ENCODE measurements at places on chromosomes 6 and 20. TPM values are rescaled to one million over a fixed set of nuclear protein-coding genes. Genes with fewer than 3 reads are reported as not detected.

CLVS2 gene
- total RNA-seq = not detected

ZNF337 gene
- total RNA-seq = 7.5 TPM

DNA sequence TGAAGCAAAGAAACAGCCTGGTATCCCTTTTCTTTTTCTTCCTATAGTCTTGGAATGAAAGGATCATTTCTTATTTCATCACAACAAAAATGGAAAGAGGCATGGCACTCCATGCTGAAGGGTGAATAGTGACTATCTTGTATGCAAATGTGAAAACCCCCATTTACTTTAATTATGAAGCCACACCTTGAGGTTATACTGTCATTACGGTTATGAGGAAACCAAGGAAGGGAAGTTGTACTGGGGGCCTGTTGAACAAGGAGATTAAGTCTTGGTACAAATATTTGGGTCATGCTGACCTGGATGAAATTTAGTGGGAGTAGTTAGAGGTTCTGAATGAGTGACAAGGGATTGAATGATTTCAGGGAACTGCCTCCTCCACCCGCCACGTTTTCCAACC lies 8.7 kb upstream of the STXBP5 start:
- DNase-seq = no peak

DNA sequence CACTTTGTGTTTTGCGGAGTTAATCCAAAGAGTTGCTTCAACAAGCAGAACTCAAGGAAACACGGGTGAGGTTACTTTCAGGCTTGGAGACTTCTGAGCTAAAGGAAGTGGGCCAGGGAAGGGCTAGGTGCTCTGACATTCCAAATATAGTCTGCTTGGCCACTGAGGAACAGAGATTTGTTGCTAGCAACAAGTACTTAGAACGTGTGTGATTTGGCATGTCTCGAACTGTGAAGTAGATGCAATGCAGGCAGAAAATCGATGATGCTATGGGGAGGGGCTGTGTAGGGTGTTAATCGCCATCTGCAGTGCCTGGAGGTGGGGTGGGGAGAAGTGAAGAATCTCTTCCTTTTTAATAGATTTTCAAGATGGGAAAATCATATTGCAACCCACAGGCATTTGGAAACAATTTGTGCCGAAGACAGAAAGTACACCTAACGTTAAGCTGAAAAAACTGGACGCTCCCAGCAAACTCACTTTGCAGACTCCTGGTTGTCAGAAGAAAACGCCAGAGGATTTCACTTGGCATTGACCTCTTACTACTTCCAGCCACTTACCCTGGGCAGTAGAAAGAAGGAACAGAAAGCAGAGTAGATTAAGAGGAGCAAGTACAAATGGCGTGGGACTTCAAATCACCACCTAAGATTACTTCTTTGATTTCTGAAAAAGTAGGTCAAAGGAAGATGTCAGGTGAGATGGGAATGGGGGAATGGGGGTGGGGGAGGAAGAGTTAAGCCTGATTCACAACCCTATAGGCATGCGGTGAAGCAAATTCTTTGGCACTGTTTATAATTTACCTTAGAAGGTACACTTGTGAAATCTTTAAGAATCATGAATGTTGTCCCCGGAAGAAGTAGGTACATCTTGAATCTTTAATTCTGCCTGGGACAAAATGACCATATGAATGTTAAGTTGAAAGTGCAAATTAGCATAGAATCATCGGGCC lies 314.1 kb downstream of the CD83 start:
- DNase-seq = no peak

LKAAEAR1 gene
- total RNA-seq = 0.47 TPM

DNA sequence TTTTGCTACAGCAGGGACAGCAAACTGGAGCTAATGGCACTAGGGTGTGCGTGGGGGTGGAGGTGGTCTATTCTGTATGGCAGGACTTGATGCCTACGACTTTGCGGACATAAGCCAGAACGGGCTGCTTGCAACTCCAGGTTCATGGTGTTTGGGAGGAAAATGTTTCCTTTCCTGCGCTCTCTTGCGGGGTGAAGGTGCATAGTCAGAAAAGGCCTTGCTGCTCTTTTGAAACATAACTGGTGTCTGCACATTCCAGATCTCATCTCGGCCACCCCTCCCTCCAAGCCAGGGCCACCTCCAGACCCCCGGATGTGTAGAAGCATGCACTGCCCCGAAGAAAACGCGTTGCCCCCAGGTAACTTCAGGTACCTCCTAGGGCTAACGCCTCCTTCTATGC lies 8.1 kb downstream of the FOXA2 start:
- no peak for DNase-seq

- DNase-seq = no peak
These were observed 155.9 kb downstream of the SLC24A3 start for GRCh38 chr20:19368351-19368750.

- DNase-seq = no peak
These were observed 92.2 kb upstream of the CNKSR3 start for GRCh38 chr6:154602708-154603107.

DNA sequence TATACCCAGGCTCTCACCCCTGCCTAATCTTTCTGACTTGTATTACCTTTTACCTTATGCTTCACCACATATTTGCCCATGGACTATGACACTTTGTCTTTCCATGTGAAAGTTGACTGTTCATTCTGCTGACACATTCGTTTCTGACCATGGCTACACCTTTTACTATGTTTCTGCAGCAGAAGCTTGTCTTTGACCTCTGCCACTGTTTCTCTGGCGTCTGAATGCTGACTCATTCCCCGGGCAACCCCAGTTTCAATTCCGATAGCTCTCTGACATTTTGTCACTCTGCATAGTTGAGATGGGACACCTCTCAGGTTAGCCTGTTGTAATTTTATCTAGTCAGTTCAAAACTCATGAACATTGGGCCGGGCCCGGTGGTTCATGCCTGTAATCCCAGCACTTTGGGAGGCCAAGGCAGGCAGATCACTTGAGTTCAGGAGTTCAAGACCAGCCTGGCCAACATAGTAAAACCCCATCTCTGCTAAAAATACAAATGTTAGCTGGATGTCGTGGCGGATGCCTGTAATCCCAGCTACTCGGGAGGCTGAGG lies 50.7 kb downstream of the SLC26A8 start:
- no peak for DNase-seq

ZDHHC14 gene
- total RNA-seq = 5.7 TPM

- no peak for DNase-seq
These were observed 3.7 kb upstream of the RFPL4B start for GRCh38 chr6:112343390-112343789.

DNA sequence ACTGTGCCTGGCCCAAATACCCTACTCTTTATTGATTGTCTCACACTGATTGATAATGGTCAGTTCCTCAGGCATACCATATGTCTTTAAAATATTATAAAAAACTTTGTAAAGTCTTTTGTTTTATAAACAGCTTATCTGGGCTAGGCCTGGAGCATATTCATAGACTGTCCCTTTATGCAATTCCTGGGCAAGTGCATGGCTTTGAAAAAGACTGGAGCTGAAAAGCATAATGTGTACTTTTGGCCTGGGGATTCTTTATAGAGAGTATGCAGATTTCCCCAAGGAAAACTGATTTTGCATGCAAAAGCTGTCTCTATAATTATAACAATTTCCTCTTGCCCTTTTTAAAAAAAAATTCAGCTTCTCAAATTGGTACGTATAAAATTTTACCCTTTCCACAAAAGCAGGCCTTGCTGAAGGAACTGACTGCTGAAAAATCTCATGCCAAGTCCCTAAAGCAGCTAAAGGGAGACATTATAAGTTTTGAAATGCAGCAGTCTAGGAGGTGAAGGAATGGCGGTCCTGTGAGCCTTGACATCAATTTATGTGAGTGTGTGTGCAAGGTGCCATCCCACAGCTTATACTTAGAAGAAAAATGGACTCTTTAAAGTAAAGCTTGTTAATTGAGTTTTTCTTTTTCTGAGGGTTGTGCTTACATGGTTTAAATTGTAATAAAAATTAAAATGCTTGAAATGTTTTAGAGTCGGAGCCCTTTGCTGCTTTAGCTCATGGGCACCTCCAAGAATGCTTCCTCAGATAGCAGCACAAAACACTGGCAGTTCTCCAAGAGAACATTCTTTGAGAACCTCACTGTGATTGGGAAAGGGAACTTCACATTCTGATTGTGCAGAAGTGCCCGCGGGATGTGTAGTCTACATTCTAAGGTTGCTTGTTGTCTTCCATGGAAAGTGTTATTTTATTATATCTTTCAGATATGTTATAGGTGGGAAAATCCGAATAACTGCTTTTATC lies 43.9 kb downstream of the PLCB4 start:
- no peak for DNase-seq

ADGRB3 gene
- not detected for total RNA-seq

DNA sequence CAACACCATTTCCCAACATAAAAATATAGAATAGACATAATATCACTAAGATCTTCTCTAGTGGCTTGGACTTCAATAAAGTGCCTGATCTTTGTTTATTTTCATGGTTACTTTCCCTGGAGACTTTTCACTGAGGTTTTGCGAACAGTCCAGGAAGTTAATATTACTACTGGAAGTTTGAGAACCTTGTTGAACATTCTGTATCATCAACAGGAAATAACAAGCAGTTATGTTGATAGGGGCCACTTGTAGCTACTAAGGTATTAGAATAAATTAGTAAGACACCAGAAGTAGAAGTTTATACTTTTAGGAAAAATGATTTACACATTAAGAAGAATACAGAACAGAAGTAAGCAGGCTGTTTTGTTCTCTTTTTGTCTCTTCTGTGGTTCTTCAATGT lies 180.2 kb downstream of the TFAP2B start:
- no peak for DNase-seq

DNA sequence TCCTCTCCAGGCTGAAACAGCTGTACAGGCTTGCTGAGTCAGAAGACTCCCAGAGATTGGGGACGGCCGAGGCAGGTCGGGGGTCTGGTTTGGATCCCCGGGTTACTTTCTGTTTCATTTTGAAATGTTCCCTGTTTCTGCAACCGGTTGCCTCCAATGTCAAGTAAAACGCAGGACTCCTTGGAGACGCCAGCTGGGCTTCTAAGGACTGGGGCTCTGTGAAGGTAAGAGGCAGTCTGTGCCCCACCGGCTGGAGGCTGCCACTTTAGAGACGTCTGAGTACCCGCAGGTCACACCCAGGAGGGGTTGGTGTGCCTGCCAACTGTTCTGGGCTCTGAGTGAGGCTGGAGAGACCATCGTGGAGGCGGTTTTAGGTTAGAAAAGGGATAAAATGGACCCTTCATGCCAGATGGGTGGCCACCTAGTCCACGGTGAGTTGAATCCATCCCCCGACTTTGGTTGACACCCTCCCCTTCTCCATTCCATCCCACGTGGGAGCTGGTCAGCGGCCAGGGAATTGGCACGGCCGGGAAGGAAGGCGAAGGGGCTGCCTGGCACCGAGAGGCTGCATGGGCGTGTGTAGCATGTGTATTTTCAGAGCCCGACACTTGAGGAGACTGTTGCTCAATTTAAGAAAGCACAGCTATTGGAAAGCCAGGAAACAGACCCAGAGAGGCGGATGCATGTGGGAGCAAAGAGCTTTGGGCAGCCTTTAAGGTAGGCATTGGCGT lies 240.9 kb downstream of the PHACTR1 start:
- no peak for DNase-seq

FKBP5 gene
- 62.3 TPM for total RNA-seq

DNA sequence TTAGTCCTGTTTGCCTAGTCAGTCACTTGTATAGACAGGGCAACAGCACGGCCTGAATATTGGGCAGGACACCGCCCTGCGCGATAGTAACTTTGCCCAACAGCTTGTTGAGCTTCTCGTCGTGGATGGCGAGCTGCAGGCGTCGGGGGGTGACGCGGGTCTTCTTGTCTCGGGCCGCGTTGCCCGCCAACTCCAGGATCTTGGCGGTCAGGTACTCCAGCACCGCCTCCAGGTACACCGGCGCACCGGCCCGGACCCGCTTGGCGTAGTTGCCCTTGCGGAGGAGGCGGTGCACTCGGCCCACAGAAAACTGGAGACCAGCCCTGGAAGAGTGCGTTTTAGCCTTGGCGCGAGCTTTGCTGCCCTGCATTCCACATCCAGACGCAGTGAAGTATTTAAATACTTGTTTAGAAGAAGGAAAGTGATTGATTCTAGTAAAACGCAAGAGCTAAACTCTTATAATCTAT lies 92.8 kb upstream of the BTN3A2 start:
- DNase-seq = peak; percentile 14

RIMS1 gene
- total RNA-seq = not detected

AHI1 gene
- total RNA-seq = 35.5 TPM

GABRR1 gene
- total RNA-seq = not detected

- no peak for DNase-seq
These were observed 20.5 kb upstream of the CDKN1A start for GRCh38 chr6:36657942-36658544.

CCN6 gene
- 0.58 TPM for total RNA-seq

GRCh38 chr6:8476656-8477055 lies 41.3 kb upstream of the SLC35B3 start:
- no peak for DNase-seq

DNA sequence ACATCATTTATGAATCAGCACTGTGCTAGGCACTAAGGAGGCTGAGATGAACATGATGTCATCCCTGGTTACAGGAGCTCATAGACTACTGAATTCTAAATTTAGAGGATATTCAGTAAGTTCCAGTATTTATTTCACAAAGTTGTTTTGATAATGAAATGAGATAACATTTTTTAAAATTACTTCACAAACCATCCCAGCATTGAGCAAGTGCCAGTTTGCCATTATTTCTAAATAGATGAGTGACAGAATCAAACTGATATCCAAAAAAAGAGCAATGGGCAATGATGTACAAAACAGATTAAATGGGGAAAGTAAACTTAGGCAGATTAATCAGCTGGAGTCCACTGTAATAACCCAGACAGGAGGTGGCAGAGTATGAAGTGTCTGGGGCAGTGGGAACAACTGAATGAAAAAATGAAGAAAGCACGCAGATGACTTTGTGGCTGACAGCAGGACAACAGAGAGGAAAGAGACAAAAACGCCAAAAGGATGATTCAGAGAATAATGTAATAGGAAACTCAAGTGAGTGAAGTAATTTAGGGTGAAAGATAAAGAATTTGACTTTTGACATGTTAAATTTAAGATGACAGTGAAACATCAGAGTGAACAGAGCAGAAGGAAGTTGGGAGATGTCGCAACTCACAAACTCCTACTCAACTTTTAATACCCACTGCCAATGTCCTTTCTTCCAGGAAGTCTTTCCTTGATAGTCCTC lies 70.2 kb downstream of the RCAN2 start:
- DNase-seq = no peak
